ENCODE measurements at places on chromosomes 3 and 15.

GRCh38 chr3:151197981-151198767 is 4.8 kb downstream of the GPR171 start:
- DNase-seq: no peak

- DNase-seq: no peak
These were observed 907 bp downstream of the TATDN2 start for GRCh38 chr3:10248984-10249748.

DNA sequence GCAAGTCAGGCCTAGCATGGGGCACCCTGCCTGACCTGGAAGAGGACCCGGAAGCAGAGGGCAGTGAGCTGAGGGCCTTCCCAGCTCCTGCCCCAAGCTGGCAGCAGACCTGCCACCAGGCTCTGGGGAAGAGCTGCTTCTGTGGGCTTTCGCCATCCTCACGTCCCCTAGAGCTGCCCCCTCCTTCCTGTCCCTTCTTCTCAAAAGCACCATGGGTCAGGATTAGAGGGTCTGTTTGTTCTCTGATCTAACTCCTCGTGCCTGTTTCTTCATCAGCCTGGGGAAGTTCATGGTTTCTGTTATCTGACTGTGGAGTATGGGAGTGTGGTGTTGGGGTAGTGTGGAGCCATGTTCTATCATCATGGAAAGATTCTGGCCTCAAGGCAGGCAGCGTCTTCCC is 58.4 kb upstream of the POLG start:
- DNase-seq: no peak

- DNase-seq: no peak
These were observed 27.0 kb downstream of the PDE8A start for GRCh38 chr15:85008474-85009260.

GRCh38 chr3:143535994-143536784 is 312.1 kb downstream of the SLC9A9 start:
- no peak for DNase-seq

DNA sequence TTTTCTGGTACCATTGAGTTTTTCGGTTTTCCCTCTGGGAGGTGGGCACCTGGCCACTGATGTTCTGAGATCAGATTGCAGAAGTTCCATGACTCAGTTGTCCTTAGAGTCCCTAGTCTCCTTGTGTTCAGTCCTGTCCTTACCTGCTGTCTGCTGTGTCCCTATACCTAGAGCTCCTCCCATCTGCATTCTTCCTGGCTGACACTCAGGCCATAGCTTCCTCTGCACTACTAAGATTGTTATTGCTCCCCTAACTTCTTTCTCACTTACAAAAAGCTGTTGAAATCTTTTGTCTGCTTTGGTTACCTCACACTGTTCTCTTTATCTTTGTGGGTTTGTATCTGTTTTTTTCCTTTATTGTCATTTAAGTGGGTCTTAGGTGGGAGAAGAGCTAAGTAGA is 13.2 kb downstream of the USP3 start:
- no peak for DNase-seq

DNA sequence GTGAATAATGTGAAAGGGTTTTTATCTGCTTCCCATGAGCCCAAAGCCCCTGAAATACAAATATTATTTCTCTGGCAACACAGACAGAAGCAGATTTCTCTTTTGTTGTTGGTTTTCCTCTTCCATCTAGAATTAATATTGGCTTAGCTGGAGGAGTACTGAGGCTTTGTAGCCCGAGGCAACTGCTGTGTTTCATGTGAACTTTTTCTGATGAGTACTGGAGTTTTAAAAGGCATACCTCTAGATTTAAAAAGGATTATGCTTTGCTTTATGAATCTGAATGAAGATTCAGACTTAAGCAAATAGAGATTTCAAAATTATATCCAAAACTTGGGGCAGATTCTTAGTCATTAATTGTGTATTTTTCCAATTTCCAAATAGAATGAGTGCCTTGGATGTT is 50.9 kb downstream of the IQCH start:
- no peak for DNase-seq

DNA sequence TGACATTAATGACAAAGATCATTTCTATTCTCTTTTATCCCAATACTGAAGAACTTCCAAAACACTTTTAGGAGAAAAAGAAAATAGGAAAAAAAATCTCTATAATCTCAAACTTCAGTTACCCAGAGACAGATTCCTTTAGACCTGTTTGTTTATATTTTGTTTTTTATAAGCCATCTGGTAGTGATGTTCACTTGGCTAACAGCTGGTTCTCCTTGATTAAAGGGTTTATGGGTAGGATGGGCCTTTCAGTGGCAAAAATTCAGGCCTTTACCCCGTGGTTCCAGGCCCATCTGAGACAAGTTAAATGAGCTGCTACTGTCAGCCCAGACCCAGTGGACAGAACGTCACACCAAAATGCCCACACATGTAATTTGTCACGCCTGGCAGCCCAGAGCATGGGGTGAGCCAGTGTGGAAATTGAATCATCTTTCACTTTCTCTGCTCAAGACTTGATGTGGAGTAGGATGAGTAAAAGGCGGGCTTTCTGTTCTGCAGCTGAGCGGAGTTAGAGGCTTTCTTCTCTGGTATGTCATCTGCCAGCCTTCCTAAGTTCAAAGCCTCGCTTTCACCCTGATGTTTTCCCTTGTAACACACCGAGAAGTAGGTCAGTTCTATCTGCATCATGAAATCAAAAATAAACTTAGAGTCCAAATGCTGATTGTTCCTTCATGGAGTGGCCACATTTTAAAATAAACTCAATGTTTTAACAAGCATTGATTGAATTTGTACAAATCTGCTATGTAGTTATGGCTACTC is 62.5 kb upstream of the SKOR1 start:
- DNase-seq: peak; percentile 41

- DNase-seq: no peak
These were observed 27.5 kb upstream of the RPL29 start for GRCh38 chr3:52023101-52023770.

GRCh38 chr15:72135719-72136118 is 17.5 kb downstream of the SENP8 start:
- no peak for DNase-seq

GRCh38 chr15:38414357-38414756 is 39.6 kb upstream of the FAM98B start:
- DNase-seq: no peak

- no peak for DNase-seq
These were observed 78.6 kb downstream of the MAGI1 start for GRCh38 chr3:65960087-65960486.

GRCh38 chr15:66452971-66453580 is 44.5 kb downstream of the SNAPC5 start:
- DNase-seq: no peak

DNA sequence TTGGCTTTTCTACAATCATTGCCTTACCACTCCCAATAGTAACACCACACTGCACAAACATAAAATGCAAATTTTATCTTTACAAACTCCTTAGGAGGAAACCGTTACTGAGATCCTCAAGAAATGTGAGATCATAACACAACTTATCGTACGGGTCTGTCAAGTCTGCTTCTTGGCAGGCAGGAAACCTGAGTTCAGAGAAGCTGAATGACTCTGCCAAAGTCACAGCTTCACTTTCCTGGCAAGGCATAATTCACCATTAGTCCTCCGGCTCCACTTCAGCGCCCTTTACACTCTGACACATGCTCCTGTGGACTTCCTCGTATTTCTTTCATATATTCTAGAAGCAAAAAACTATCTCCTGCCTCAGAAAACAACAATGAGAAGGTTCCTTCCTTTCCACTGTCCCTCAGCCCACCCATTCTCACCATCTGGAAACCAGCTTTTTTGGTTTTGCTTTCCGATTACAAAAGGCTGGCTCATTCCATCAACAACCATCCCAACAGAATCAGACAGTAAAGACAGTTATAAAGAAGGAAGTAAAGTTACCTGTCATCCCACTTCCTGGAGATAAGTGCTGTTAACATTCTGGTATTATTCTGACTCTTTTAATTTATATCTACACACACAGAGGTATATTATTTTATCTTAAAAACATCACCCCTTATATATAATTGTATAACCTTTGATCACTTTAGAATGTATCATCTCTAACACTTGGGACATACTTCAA is 223.4 kb downstream of the STT3B start:
- DNase-seq: no peak

DNA sequence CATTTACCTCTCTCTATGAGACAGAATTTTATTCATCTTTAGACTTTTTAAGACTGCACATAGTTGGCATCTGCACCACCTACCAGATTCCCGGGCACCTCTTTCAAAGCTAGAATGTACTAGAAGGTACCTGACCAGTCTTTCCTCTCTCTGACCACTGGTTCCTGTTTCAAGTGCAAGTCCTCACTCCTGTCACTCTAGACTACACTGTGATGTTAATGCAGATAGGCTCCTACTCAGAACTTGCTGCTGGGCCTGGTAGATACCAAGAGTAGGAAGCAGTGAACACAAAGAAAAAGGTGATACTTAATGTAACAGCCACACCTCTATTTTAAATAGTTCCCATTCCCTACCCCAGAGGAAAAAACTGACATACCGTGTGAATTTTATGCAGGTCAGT is 8.1 kb upstream of the TCAIM start:
- no peak for DNase-seq

- DNase-seq: no peak
These were observed 106.6 kb downstream of the LRIG1 start for GRCh38 chr3:66394019-66394752.

GRCh38 chr15:48596415-48596814 is 49.1 kb downstream of the FBN1 start:
- DNase-seq: no peak

- no peak for DNase-seq
These were observed 2.9 kb downstream of the NR2F2 start for GRCh38 chr15:96333131-96334016.

GRCh38 chr15:91116113-91117067 is 16.3 kb downstream of the SV2B start:
- DNase-seq: no peak

- no peak for DNase-seq
These were observed 33.3 kb upstream of the SPESP1 start for GRCh38 chr15:68897016-68897415.

- no peak for DNase-seq
These were observed 40.1 kb upstream of the MTMR10 start for GRCh38 chr15:31031471-31032067.

DNA sequence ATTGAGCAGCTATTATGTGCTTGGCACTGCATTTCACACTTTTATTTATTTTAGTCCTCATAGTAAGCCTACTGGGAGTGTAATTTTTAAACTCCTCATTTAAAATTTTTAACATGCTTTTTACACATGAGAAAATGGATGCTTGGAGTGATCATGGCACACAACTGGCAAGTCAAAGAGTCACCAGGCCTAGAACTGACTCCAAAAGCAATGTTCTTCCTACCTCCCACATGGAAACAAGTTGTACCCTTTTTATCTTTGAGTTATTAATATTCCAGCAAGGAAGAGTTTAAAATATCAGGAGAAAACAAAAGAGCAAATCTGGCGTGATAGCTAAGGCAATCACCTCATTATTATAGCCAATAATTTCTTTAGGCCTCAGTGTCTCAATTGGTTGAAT is 100.6 kb downstream of the MEIS2 start:
- DNase-seq: no peak

- DNase-seq: no peak
These were observed 50.3 kb downstream of the EMC4 start for GRCh38 chr15:34275154-34275553.

- DNase-seq: no peak
These were observed 19.8 kb upstream of the CRBN start for GRCh38 chr3:3199306-3199705.
